ENCODE measurements at places on chromosomes 3 and 15.

DNA sequence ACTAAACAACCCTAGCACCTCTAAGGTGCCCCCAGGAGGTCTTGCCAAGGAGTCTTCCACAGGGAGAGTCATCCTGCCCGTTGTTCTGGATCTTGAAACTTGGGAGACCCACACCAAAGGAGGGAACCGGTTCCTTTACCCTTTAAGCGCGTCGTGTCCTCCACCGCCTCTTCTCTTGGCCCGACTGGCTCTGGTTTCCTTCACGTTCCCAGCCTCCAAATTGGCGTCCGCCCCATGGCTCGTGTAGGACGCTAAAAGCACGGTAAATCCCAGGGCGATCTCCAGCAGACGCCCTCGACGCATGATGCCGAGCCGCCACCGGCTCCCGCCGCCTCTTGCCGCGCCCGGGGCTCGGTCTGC lies 1.1 kb downstream of the FBN1 start:
- peak overlapping the region; percentile 82 for H3K27ac ChIP-seq
- H3K4me3 ChIP-seq = peak overlapping the region; percentile 64
- H3K36me3 ChIP-seq = no peaks in the 10 kb centered on the region
- H3K27me3 ChIP-seq = peaks cover 34% of the 10 kb centered on the region
- no peak for DNase-seq

DNA sequence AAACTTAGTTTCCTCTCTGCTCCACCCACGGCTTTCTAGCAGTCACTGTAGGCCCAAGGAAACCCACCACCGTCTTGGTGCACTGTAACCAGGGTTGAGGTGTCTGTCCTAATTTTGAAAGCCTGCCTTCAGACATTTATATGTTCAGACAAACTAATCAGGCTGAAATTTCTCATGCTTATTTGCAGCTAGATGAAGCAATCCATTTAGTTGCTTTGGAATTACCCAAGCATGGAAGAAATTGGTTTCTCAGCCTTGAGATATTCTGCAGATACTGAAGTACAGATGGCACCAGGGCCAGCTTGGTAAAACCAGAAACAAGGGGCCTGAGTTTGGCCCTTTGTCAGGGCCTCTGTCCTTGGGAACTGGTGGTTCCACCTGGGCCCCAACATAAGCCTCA lies 105.4 kb downstream of the CACNA1D start:
- peaks cover 12% of the 10 kb centered on the region for H3K4me1 ChIP-seq
- DNase-seq = no peak
- no peak overlapping the region for H3K27ac ChIP-seq
- H3K36me3 ChIP-seq = no peaks in the 10 kb centered on the region

- no peak overlapping the region for H3K4me3 ChIP-seq
- DNase-seq = no peak
- no peaks in the 10 kb centered on the region for H3K4me1 ChIP-seq
- no peaks in the 10 kb centered on the region for H3K27me3 ChIP-seq
- H3K27ac ChIP-seq = no peak overlapping the region
These were observed 140.9 kb downstream of the NLGN1 start for GRCh38 chr3:173538410-173538809.

GRCh38 chr15:40283615-40284300 lies 894 bp upstream of the ANKRD63 start:
- H3K4me1 ChIP-seq = peaks cover 22% of the 10 kb centered on the region
- peaks cover 28% of the 10 kb centered on the region for H3K36me3 ChIP-seq

DNA sequence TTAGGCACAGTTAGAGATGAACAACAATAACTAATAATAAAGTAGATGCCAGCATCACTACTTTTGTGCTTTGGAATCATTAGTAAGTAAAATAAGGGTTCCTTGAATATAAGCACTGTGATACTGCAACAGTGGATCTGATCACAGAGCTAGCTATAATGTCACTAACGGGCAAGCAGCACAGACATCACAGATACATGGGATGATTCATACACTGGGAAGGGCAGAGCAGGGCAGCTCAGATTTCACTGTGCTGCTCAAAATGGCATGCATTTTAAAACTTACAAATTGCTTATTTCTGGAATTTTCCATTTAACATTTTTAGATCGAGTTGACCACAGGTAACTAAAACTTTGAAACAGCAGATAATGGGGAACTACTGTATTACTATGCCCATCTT lies 476.6 kb downstream of the FHIT start:
- no peak overlapping the region for H3K4me3 ChIP-seq
- H3K27me3 ChIP-seq = no peaks in the 10 kb centered on the region
- H3K36me3 ChIP-seq = no peaks in the 10 kb centered on the region
- no peaks in the 10 kb centered on the region for H3K4me1 ChIP-seq
- no peak overlapping the region for H3K27ac ChIP-seq
- DNase-seq = no peak

All from spleen (tissue), 13 donors.